ENCODE measurements at places on chromosomes 3 and 15.

DNA sequence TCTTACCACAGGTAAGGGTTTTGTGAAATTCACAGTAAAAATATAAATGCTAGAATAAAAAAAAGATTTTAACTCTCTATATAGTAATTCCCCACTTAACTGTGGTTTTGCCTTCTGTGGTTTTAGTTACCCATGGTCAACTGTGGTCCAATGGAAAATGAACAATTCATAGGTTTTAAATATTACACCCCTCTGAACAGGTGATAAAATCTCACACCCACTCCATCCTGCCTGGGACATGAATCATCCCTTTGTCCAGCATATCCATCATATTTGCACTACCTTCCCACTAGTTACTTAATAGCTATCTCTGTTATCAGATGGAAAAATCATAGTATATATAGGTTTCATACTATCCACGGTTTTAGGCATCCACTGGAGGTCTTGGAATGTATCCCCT, 49.2 kb downstream of the HDGFL3 start:
- no peak for DNase-seq

DNA sequence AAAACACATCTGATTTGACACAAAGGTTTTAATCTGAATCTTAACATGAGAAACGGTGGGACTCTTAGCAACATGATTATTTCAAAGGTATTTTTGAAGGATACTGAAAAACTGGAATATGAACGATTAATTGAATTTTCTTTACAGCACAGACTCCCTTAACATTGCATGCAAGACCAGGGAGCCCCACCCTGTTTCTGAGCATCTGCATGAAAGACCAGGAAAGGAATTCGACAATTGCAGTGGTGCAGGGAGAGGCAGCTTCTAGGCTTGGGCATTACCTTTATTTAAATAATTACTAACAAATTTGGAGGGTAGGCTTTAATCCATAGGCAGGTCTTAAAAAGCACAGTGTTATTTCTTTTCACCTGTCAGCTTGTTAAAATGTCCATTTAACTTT, 240.6 kb upstream of the TOPAZ1 start:
- DNase-seq = no peak

DNA sequence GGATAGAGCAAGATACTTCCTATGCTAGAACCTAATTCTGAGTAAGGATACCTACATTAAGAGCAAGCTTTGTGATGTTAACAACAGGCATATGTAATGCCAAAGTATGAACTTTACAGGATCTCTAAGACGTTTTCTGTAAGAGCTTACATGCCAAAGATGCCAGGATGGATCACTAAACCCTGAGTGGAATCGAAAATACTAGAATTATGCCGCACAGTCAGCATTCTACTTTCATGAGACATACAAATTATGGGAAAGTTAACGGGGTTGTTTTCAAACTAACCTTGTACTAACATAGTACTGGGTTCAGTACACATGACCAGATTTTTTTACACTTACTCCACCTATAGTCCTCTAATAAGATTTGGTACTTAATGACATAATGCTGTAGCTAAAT, 55.1 kb downstream of the AAGAB start:
- DNase-seq = no peak

GRCh38 chr3:15521573-15521965, at the start of gene COLQ:
Gene COLQ (minus strand): TSS chr3:15521706. CDS start chr3:15521625, 81 bp downstream.
- DNase-seq = no peak

DNA sequence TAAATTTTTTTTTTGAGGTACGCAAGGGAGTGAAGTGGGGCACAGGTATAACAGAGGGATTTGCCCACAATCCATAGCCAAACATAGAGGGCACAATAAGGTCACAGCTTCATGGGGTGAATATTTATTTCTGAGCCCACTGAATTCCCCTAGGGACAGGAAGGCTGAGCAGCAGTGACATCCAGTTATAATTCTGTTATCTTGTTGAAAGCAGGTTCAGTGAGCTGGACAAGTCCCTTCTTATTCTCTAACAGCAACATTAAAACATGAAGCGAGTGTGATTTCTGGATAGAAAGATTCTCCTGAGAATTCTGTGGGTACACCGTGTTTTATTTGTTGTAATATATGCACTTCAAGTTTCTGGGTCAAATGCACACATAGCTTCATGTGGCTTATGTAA, 538.2 kb downstream of the NAALADL2 start:
- no peak for DNase-seq

DNA sequence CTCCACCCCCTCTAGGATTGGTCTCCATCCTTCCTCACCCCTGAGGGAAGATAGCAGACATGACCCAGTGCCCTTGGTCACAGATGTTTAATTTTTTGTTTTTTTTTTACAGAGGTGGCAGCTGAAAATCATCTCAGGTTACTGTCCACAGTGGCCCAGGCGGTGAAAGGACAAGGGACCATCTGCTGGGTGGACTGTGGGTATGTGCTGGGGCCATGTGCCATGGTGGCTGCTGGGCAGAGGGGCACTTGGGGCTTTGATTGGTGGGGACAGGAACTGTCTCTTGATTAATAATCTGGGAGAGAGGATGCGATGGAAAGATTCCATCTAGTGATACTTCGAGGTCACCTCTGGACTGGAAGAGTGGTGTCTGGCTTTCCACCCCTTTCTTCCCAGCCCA, 25.4 kb downstream of the PDIA5 start:
- DNase-seq = no peak

Measured in anterior cingulate cortex (tissue), 58 donors.